Fibroblast of skin of scalp (primary cell): ENCODE measurements at places on chromosomes 3 and 15.
A peak's percentile ranks its signal among the peaks of the same experiment; 100 is the strongest.

DNA sequence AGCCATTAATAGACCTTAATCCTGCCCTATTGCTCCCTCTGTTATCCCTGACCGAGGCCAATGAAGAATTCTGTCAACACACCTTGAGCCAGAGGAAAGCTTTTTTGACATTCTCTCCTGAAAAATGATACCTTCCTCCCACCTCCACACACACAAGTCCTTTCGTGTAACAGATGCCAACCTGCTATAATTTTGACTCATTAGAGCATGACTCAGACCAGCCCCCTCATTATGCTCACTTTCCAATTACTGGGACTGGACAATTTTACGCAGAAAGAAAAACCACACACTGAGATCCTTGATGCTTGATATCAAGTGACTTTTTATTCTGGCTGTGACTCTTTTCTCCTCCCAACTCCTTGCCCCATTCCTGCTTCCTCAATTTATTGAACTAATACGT is 50.9 kb downstream of the LSAMP start:
- no peak for DNase-seq

GRCh38 chr15:50257924-50258323 is 7.6 kb downstream of the HDC start:
- no peak for DNase-seq

GRCh38 chr15:68032672-68033071 is 21.4 kb upstream of the PIAS1 start:
- DNase-seq: no peak

DNA sequence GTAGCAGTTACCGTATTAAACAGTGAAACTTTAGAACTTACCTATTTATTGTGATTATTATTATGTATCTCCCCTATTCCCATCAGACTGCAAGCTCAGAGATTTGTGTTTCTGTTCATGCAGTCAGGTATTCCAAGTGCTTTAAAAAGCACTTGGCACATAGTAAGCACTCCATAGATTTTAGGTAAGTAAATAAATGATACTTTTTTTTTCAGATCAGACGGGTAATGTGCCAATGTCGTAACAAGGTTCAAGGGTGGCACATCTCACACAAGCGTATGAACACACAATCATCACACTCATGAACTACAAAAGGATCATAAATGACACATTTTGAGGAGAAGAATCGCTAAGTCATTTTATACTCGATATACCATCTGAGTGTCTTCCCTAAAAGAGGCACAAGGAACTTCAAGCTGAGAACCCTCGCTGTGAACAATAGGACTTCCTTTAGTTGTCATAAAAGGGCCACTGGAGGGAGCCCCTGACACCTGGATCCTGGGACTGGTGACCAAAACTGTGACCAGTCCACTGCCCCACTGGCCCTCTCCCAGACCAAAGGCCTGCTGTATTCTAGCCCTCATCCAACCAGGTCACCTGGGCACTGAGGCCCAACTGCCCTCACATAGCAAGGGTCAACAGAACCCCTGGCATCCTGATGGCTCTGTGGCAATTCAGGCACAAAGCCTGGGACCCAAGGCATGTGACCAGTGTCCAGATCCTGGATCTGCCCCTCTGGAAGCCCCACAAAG is 32.1 kb downstream of the KIF9 start:
- DNase-seq: peak; percentile 30

- DNase-seq: no peak
These were observed 27.9 kb upstream of the TBC1D21 start for GRCh38 chr15:73845507-73845906.

GRCh38 chr15:98651036-98651481 is 2.7 kb downstream of the IGF1R start:
- DNase-seq: peak; percentile 21

DNA sequence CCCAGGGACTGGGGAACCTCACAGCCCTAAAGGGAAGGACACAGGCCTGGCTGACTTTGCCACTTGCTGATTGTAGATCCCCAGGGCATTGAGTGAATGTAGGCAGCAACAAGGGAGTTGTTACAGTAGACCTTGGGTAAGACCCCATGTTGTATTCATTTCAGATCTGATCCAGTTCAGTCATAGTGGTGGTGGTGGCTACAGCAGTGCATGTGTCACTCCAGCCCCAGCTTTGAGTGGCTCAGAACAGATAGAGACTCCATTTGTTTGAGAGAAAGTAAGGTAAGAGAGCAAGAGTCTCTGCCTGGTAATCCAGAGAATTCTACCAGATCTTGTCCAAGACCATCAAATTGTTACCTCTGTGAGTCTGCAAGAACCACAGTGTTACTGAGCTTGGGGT is 278.7 kb upstream of the SATB1 start:
- DNase-seq: no peak

GRCh38 chr3:62708638-62709373 is 166.4 kb downstream of the CADPS start:
- no peak for DNase-seq

DNA sequence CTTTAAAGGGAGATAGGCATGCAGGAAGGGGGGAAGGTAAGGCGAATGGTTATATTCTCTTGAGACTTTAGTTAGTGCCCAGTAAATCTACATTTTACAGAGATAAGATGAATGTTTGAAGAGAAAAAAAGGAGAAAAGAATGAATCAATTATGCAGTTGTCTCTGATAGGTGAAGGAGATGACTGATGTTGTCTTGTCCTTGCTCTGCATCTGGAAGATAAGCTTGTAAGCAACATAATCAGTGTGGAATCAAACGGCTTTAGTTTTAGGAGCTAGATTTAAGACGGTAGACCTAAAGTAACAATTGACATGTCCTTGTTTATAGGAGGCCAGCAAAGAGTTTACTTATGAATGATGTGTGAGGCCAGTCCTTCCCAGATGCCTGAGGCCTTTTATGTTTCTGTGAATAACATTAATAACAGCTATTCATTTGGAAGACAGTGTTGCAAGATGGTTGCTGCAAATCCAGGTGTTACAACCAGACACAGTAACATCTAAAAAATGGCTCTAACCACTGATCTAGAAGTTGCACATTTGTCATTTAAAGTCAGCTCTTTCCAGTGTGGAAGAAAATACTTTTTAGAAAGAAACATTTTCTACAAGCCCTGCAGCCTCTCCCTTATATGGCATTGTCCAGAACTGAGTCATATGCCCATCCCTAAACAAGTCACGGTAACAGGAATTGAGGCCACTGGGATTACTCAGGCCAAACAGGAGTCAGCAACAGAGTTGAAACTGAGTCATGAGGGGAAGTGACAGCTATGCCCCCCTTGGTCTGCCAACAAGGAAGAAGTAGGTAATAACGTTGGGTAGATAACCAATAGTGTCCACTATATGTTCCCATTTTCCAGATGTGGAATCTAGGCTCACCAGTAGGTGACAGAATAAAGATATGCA is 77.5 kb upstream of the FBN1 start:
- DNase-seq: peak; percentile 78

GRCh38 chr3:193704431-193704830 is 111.4 kb downstream of the OPA1 start:
- no peak for DNase-seq

DNA sequence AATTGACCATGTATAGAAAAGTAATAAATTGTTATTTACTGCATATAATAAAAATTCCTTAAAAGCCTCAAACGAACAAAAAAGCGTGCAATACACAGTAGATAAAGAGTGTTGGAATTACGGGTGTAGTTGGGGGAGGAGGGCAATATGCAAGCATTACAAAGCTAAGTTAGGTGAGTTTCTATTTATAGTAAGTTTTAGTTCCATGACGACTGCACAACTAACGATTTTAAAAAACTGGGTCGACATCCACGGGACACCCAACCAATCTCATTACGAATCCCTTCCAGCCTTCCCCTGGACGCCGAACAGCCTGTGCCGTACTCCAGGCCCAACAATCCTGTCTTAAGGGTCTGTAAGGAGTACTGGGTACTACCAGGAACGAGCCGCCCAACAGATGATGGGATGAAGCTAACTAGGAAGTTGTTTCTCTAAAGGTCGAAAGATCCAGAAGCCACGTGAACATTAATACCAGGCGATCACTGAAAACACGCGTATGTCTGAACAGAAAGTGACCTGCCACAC is 677 bp downstream of the POLQ start:
- peak; percentile 1 for DNase-seq

DNA sequence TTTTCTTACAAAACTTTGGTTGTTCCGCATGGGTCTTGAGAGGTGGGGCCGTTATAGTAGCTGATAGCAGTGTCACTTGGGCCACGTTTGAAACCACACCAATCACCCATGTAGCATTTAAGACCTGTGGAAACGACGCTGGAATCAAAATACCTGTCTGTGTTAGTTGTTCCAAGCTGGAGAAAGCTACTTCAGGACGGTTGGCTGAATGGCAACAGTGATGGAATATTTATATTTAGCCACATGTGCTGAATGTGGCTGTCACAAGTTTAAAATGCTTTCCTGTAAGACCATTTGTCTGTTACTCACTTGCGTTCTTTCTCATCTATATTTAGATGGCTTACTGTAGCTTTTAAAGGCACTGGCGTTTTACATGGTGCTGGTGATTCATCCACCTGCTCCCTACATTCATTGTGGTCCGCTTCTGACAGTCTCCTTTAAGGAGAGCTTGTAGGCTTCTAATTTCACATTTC is 1.4 kb downstream of the DNAJA4 start:
- DNase-seq: peak; percentile 31

DNA sequence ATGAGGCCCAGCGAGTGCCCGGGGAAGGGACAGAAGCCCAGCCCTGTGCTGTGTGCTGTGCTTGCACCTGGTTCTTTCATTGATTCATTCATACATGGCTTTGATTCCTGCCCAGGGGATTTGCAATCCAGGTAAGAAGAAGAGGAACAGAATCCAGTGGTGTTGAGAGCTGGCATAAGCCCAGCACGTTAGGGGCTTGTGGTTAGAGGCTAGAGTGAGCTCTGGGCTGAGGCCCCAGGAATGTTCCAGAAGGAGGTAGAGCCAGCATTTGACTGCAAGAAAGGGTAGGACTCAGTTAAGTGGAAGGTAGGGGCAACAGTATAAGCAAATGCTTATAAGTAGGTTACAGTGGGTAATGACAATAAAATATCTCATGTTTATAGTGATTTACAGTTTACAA is 2.3 kb downstream of the VWA5B2 start:
- DNase-seq: no peak

GRCh38 chr3:101695779-101696372 is 9.4 kb upstream of the RPL24 start:
- DNase-seq: peak; percentile 67

GRCh38 chr3:171535799-171536198 is 75.6 kb upstream of the TNIK start:
- no peak for DNase-seq

- no peak for DNase-seq
These were observed 251.3 kb upstream of the GBE1 start for GRCh38 chr3:82012775-82013174.

- DNase-seq: peak; percentile 83
These were observed 54.2 kb upstream of the TMCO5A start for GRCh38 chr15:37880009-37880834.

GRCh38 chr15:101391981-101392640 is 97.1 kb upstream of the SNRPA1 start:
- DNase-seq: no peak

DNA sequence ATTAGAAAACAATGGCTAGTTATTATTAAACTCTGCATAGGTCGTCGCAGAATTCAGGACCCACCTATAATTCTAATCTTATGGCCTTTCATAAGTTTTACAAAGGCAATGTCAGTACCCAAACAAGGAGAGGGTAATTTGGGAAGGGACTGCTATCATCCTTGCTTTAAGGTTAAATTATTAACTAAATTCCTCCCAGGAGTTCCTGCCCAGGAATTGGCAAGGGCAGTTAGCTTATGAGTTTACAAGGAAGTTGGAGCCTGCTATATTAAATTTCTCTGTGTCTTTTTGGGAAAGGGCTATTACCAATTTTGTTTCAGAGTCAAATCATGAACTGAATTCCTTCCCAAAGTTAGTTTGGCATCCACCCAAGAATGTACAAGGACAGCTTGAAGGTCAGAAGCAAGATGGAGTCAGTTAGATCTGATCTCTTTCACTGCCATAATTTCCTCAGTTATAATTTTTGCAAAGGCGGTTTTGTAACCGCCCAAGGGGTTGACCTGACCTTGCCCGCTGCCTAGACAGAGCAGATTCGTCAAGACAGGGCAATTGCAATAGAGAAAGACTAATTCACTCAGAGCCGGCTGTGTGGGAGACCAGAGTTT is 45.3 kb upstream of the LHFPL4 start:
- DNase-seq: no peak

- DNase-seq: no peak
These were observed 205.6 kb downstream of the FEZF2 start for GRCh38 chr3:62167566-62168262.

GRCh38 chr3:69494185-69494584 is 108.3 kb upstream of the FRMD4B start:
- DNase-seq: no peak

DNA sequence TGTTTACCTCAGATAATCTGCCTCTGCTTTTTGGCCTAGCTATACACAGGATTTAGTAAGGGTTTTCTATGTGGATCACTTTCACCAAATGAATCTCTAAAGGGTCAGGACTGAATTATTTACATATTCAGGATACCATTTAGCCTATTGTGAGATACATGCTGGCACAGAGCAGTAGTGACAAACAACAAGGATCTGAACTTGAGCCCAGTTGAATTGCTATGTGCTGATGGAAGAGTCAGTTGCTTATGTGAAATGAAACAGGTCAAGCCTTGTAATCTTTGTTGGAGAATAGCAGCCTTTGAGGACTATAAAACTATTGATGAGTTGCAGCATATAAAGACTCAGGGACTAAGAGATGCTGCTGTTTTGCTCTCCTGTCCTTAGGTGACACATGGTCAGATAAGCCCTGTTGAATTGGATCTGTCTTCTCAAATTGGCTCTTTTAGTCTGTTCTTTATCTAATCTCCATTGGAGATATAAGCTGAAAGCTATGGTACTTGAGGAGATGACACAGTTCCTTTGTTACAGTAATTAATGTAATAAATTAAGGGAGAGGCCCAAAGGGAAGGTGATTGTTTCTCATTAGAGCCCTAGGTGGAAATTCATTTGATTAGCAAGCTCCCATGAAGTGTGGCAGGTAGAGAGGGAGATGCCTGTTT is 30.4 kb downstream of the ZNF609 start:
- no peak for DNase-seq

DNA sequence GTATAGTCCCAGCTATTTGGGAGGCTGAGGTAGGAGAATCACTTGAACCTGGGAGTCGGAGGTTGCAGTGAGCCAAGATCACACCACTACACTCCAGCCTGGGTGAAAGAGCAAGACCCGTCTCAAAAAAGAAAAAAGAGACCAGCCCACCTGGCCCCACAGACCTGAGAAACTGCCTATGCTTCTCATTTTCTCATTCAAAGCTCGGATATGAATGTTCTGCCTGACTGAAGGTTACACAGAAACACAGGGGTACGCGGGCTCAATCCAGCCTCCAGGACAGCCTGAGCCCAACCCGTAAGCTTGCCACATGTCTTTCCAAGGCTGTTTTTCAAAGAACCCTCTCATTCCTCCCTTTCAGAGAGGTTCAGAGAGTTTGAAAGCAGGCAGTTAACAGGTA is 9.7 kb upstream of the LRRC15 start:
- DNase-seq: no peak

- DNase-seq: no peak
These were observed 36.3 kb upstream of the HERC1 start for GRCh38 chr15:63870043-63870394.

DNA sequence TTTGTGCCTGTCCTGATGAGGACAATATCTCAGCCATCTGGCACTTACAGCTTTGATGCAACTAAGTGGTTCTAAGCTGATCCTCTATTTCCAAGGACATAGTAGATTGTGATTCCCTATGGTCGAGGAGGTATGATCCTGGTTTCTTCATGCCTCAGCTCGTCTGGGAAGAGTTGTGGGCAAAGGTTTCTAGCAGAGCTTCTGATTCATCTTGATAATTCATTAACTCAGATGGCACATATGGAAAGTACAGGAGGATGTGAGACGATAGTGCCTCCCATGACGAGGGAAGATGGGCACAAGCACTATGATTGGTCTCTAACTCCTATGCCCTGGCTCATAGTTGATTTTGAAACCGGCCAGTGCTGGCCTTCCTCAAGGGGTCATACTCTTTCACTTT is 334.2 kb upstream of the SEMA6D start:
- DNase-seq: no peak
